NCI-H510A (cell line): ENCODE measurements at places on chromosomes 6 and 20.

- no peak for DNase-seq
These were observed 46.3 kb downstream of the MCM8 start for GRCh38 chr20:5996765-5997164.

DNA sequence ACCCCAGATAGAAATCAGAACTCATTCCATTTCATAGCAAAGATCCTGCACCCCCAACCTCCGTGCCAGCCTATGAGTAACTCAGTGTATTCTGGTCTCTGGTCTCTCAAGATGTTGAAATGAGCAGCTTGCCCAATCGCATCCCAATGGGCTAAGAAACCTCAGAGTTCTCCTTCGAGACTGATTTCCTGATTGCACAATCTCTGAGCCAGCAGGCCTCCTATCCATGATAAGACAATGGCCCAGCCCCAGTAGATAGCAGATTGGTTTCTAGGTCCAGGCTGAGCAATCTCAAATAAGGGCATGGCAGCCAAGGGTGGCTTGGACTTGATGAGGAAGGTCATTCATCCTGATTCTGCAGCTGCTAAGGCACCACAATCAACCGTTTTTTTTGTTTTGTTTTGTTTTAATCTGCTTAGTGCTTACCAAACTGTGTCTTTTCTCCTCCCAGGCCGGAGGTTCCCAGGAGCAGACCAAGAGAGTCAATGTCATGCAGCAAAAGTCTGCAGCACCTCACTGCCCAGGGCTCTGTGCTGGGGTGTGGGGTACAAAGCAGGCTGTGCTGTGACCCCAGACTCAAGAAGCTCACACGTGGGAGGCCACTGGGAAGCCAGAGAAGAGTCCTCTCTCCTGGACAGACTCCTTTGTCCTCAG, 125.1 kb upstream of the NXT1 start:
- no peak for DNase-seq

DNA sequence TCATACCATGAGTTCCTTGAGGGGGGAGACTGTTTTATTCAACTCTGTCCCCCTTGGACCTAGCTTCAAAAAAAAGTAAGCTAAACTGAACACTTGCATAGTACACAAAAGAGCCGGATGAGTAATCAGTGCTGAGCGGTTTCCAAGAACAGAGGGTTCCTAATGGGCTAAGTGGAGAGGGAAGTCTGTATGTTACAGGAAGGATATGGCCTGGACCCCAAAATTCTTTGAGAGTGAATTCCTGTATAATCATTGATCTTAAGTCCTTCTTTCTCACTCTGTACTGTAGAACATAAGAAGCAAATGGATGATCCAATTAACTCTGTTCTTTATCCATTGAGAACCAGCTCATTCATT, 324.7 kb upstream of the CNR1 start:
- DNase-seq: no peak

DNA sequence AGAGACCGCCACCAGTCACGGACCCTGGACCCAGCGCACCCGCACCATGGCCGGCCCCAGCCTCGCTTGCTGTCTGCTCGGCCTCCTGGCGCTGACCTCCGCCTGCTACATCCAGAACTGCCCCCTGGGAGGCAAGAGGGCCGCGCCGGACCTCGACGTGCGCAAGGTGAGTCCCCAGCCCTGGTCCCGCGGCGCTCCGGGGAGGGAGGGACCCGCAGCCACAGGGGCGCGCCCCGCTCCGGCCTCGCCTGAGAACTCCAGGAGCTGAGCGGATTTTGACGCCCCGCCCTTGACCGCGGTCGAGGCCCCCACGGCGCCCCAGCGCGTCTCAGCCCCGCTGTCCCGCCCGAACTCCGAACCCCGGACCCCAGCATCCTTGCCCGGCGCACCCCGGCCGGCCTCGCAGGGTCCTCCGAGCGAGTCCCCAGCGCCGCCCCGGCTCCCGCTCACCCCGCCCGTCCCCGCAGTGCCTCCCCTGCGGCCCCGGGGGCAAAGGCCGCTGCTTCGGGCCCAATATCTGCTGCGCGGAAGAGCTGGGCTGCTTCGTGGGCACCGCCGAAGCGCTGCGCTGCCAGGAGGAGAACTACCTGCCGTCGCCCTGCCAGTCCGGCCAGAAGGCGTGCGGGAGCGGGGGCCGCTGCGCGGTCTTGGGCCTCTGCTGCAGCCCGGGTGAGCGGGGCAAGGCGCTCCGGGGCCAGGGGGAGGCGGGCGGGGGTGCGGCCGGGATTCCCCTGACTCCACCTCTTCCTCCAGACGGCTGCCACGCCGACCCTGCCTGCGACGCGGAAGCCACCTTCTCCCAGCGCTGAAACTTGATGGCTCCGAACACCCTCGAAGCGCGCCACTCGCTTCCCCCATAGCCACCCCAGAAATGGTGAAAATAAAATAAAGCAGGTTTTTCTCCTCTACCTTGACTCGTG, at the start of gene OXT:
TSS of gene OXT (plus strand) at position 11 of the 920 bp plus-strand sequence. CDS start at position 47, 36 bp downstream.
- DNase-seq: no peak

DNA sequence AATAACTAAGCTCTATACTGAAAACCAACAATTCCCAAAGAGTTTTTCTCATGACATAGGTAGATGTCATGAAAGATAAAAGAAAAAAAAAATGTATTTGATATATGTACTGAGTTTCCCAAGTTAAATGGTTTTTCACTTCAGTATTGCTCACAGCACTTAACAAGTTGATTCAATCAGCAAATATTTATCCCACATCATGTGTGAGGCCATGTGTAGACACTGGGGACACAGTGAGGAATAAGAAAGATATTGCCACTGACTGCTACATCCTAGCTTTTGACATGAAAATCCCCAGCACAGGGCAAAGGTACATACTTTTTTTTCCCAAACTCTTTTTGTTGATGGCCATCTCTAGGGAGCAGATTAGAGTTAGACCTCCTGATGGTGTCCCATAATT, 25.3 kb downstream of the SPTLC3 start:
- no peak for DNase-seq

- DNase-seq: no peak
These were observed 2.7 kb upstream of the JAG1 start for GRCh38 chr20:10676518-10676917.

DNA sequence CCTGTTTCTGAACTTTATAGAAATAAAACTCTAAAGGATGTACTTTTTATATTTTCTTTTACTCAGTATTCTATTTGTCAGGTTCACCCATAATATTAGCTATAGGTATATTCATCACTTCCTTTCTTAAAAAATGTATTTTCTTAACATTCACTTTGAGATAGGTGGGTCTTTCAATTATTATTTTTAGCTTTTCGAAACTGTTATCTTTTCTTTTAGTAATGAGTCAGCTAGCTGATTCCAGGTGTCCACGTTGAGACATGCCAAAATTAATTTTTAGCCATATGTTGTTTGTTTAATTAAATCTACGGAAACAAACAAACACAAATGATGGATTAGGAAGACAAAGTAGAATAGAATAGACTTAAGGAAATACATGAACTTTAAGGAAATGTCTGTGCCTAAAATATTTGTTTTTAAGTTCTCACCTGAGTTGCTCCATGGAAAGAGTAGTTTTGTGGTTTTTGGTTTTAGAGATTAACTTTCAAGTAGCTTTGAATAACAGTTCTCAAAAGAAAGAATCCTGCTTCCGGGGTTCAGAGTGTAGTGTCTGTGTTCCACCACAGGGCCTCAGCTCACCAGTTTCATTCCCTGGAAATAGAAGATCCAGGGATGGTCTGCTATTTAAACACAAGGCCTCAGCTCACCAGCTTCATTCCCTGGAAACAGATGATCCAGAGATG, 435.0 kb downstream of the HAO1 start:
- DNase-seq: no peak

- DNase-seq: no peak
These were observed 83.0 kb downstream of the MAP3K4 start for GRCh38 chr6:161074496-161075121.

DNA sequence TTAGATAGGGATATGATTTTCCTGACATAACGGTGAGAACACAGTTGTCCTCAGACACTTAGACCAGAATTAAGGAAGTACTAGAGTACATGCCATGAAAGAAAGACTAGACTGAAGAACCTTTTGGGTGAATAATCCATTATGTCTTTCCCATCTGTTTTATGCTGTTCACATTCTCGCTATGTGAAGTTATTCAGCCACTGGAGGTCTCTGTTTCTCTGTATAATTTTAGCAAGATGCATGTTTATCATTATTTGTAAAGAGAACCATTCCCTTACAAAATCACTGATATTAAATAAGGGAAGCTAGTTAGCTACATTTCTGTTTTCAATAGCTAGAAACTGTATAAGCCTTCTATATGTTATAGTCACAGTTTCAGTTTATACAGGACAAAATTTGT, 391.9 kb downstream of the CD109 start:
- DNase-seq: no peak

DNA sequence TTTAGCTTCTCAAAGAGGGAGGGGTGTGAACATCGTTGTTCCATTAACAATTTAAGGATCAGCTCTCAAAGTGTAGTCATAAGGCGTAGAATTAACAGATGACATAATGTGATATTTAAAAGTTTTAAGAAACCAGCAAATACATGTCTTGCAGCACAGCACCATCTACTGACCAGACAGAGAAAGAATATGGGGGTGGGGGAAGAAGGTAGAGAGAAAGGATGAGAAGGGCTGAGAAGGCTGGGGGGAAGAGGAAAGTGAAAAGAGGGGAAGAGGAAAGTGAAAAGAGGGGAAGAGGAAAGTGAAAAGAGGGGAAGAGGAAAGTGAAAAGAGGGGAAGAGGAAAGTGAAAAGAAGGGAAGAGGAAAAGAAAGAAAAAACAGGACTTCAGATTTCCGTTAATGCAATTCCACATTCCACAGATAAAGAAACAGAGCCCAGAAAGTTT, 80.9 kb downstream of the HAO1 start:
- peak; percentile 11 for DNase-seq

DNA sequence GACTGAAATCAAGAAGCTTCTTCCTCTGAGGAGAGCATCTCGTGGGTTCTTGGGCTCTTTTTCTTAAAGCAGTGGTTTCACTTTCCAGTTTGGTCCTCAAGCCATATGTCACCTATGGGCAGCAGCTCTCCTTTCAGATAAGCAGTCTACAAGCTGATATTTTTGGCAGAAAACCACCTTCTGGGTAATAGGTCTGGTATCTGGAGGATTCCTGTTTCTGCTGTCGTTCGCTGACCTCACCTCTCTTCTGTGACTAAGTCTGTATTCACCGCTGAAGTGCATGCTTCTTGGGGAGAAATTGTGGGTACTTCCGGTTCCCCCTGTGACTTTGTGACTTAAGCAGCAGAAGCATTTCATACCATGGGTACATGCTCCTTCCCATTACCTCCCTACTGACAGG, 193.6 kb downstream of the EDN1 start:
- DNase-seq: no peak

GRCh38 chr6:49151957-49152356, 311.1 kb downstream of the MMUT start:
- no peak for DNase-seq

GRCh38 chr6:129875610-129876520, 14.8 kb upstream of the TMEM244 start:
- DNase-seq: no peak

GRCh38 chr20:43960231-43960630, 45.6 kb downstream of the TOX2 start:
- no peak for DNase-seq

DNA sequence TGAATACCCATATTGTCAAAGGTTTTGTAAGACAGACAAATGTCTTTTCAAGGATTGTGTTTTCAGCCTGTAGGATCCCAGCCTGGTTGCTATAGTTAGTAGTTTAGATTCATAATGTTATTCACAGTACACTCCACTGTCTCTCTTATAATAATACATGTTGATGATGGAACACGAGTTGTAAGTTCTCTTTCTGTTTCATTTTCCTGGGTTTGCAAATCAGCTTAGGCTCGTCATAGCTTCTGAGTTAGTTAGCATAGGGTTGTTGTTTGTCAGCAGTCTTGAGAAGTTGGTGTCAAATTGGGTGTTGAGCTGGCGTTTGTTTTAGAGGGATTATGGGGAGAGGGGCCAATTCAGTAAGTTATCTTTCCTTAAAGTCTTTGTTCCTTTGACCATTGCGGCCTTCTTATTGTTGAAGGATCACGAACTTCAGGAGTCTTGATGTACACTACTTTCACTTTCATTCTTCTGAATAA, 45.8 kb downstream of the QKI start:
- DNase-seq: no peak

DNA sequence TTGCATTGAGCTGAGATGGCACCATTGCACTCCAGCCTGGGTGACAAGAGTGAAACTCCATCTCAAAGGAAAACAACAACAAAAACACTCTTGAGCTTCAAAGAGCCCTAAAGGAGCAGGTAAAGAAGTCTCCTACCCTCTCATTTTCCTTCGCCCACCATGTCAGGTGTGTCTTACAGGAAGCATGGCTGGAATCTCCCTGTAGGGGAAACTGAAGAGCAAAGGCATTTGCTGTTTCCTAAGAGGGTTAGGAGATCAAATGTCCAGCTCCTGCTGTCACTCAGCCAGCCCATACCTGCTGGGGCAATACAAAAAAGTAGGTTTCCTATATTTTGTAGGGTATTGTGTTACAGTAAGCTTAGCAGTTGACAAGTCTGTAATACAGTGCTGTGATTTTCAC, 43.3 kb downstream of the SPATA2 start:
- DNase-seq: no peak

DNA sequence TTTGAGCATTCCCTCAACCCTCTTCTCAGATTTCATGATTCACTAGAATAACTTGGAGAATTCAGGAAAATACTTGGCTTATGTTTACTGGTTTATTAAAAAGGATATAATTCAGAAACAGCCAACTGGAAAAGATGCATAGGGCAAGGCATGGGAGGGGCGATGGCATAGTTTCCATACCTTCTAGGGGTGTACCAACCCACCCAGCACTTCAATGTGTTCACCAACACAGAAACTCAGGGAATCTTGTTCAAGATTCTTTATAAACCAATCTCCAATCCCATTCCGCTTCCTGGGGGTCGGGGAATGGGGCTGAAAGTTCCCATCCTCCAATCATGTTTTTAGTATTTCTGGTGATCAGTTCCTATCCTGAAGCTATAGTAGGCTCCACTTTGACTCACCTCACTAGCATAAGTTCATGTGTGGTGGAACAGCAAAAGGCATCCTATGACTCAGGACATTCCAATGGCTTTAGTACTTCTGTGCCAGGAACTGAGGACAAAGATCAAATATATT, 164.4 kb downstream of the SIM1 start:
- no peak for DNase-seq

DNA sequence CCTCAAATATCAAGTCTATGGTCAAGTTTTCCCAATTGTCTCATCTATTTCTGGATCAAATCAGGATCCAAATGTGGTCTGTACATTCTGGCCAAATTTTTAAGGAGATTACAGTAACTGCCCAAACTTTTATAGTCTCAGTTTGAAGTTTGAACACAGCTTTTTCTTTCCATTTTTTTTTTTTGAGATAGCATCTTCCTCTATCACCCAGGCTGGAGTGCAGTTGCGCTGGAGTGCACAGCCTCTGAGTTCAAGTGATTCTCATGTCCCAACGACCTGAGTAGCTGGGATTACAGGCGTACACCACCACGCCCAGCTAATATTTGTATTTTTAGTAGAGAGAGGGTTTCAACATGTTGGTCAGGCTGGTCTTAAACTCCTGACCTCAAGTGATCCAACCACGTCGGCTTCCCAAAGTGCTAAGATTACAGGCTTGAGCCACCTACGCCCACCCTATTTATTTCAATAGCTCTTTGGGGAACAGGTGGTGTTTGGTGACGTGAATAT, 84.9 kb upstream of the CARMIL1 start:
- DNase-seq: no peak

- no peak for DNase-seq
These were observed 21.3 kb downstream of the FUCA2 start for GRCh38 chr6:143490244-143490643.

- DNase-seq: no peak
These were observed 26.2 kb downstream of the PLN start for GRCh38 chr6:118574051-118574865.

GRCh38 chr6:84066536-84066935, 33.0 kb downstream of the MRAP2 start:
- no peak for DNase-seq
